GM20000 (cell line): ENCODE measurements at places on chromosomes 7 and 10.

GRCh38 chr7:24591152-24591551 is 17.9 kb downstream of the PALS2 start:
- no peak for DNase-seq

DNA sequence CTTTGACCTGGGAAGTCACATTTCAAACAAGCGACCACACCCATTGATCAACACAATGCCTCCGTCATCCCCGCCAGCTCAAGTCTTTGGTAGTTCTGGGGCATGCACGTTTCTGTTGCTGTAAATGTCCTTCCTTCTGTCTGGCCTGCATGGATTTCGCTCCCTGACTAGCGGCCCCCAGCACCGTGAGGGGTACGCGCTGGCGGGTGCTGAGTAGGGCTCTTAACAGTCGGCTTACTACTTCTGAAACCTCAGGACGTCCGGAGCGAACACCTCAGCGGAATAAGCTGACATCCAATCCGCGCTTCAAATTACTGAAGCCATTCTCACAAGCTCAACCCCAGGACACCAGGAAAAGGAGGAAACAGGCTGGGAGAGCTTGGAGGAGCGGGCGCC is 505 bp downstream of the NUDCD3 start:
- no peak for DNase-seq

DNA sequence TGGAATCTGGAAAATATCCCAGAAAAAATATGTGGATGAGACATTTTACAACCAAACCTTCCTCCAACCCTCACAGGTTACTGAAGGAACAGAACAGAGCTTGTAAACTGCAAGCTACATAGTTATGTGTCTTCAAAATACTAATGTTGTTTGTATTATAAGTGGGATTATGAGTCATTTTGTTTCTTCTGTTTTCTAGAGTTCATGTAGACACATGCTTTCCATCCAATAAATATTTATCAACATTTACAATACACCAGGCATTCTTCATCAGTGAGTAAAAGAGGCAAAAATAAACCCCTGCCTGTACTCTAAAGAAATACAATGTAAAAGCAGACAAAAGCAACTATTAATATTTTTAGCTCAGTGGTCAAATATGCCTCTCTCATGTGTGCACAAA is 38.0 kb upstream of the TES start:
- no peak for DNase-seq

DNA sequence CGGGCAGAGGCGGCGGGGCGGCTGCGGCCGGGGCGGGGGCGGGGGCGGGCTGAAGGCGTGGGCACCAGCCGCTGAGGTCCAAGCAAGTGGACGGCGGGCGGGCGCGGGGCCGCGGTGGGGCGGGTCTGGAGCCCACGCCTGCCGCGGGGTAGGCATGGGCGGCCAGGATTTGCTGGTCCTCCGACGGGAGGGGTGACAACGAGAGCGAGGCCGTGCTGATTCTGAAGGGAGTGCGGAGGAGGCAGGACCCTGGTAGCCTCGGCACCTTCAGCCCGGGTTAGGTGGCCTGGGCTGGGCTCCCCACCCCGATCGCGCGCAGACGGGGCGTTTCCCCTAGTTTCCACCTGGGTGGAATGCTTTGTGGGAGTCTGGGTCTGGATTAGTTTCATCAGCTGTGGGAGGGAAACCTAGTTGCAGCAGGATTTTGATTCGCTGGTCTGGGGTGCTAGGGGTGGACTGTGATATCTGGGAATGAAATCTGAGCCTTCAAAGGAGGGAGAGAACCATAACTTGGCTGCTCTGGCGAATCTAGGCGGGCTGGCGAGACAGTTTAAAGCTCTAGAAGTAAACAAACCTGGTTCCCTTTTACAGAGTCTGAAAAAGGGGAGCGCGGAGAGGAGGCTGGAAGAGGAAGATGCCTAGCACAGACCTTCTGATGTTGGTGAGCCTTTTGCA is 609 bp downstream of the SGPL1 start:
- DNase-seq, result peak; percentile 67

DNA sequence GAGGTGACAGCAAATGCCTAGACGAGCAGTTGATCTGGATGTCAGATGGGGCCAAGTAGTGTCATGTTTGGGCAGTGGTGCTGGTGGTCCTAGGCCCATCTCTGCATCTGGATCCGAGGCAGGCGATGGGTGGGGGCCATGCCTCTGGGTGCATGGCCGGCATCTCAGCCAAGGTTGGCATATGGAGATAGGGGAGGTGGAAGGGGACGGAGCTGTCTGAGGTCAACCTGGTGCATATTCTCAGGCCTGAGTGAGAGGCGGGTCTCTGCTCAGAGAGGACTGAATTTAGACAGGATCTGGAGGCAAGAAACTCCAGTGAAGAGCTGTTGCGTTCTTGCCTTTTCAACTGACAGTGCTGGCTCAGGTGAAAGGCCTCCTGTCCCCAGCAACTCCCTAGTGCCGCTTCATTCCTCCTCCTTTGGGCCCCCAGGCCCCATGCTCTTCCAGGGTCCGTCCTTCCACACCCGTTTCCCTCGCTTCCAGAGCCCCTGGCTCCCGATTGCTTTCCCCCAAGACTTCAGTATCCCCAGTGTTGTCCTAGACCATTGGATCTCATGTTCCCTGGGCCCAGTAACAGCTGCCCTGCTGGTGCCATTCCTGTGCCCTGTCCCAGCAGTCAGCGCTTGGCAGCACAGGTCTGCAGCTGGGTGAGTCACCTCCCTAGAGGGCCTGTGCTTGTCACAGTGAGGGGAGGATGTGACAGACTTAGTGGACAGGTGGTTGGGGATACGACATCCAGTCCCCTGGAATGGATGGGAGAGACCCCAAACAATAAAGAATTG is 32.6 kb downstream of the GBX1 start:
- DNase-seq, result peak; percentile 32

GRCh38 chr7:132469264-132469663 is 107.0 kb downstream of the PLXNA4 start:
- DNase-seq, result no peak

DNA sequence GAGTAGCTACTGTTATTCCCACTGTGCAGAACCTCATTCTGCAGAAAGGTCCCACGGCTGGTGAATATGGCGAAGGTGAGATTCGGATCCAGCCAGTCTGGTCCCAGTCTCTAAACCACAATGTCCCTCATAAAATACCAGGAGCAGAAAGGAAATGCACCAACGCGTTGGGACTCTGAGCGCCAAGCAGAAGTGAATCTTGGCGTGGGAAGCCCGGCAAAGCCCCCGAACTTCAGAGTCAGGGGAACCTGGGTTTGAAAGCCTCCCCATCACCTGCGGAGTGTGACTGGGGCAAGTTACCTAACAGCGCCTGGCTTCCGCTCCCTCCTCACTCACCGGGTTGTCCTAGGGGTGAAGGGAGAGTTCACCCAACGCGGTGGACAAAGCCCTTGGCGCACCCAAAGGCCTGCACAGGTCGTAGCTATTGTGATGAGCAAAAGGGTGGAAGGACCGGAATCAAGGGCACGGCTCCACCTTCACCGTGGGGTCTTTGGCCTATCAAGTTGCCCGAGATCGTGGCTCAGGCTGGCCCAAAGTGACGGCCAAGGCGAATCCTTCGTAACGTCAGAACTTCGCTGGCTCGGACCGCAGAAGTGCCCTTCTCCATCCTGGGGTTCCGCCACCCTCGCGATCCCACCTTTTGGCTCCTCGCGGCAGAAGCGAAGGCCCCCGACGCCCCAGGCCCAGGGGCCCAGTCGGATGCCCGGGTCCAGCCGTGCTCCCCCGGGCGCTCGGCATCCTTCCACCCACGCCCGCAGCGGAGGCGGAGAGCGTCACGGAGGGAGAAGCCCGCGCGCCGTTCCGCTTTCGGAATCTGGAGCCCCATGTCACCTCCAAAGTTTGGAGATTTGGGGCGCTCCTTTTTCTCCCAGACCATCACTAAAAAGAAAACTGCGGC is 811 bp downstream of the RGS10 start:
- DNase-seq, result peak; percentile 58

- DNase-seq, result no peak
Measured at GRCh38 chr10:49264177-49264677, 34.7 kb upstream of the C10orf71 start.

DNA sequence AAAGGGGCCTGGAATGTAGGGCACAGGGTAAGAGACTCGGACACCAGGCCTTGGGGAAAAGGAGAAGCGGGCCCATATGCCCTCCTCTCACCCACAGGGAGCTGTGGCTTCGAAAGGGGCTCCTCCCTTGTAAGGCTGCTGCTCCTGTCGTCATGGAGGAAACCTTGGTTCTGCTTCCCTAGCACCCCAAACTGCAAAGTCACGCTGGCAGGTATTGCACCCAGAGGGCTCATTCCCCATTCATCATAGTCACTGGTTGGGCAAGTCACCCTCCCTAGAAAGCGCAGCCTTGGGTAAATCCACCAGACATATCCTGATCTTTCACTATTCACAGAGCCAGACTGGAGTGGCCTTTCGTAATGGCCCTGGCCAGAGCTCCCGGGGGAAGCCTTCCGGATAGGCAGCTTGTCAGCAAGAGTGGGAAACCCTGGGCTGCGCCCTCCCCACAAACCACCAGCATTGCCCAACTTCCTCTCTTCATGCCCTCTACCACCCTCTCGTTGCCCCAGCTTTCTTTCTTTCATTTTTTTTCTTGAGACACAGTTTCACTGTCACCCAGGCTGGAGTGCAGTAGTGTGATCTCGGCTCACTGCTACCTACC is 121.0 kb downstream of the HIP1 start:
- DNase-seq, result no peak

DNA sequence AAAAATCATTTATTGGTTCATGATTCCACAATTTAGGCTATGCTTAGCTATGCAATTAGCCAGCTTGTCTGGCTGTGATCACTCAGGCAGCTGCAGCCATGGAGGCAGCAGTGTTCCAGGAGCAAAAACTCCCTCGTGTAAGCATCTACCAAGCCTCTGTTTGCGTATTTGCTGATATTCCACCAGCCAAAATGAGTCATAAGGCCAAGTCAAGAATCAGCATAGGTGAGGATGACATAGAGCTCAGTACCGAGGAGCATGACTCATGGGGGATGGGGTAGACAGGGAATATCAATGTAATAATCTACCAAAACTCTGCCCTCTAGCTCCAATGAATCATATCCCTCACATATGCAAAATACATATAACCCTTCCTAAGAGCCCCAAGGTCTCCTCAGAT is 63.3 kb downstream of the IMMP2L start:
- no peak for DNase-seq

- no peak for DNase-seq
Measured at GRCh38 chr7:135946289-135947055, 30.7 kb downstream of the MTPN start.

DNA sequence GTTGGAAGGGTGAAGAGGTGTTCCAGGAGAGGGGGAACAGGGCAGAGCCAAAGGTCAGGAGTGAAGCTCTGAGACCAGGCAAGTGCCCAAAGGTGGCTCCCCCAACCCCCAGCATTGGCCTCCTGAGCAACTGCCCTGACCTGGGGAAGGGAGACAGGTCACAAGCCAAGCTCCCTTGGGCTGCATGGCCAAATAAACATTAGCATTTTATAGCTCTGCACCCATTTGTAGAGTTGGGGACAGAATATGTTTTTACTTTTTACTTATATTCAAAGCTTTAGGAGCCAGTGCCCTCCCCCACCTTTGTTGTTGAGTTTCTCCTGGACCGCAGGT is 4.0 kb downstream of the UNC5B start:
- no peak for DNase-seq

DNA sequence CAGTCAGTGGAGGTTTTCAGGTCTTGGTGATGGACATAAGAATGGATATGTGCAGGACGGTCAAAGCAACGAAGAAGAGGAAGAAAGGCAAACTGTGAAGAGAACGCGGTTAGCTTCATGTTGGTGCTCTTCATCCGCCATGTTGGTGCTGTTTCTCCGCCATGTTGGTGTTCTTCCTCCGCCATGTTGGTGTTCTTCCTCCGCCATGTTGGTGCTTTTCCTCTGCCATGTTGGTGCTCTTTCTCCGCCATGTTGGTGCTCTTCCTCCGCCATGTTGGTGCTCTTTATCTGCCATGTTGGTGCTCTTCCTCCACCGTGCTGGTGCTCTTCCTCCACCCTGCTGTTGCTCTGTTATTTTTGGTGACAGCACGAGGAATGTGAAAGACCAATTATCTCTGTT is 95.4 kb downstream of the DOCK1 start:
- no peak for DNase-seq
